ENCODE measurements at places on chromosomes 3 and 15.

- DNase-seq, result no peak
These were observed 43.8 kb downstream of the SLC2A2 start for GRCh38 chr3:170982733-170983132.

DNA sequence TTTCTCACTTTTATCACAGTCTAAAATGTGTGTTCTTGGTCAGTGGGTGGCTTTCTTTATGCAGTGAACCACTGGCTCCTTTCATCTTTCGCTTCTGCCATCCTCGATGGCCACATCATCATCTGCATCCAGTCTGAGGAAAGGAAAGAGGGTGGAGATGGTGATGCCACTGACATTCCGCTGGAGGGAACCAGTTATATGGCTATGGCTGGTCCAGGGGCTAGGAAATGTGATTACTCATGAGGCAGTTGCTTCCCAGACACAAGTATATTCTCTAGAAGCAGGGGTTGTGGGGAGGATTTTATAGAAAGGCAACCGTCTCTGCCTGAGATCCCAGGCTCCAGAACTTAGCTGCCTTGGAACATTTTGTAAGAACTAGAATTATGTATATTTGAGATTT lies 246.7 kb upstream of the AZI2 start:
- DNase-seq, result no peak

GRCh38 chr3:114827495-114827894 lies 319.6 kb downstream of the ZBTB20 start:
- DNase-seq, result peak; percentile 41

DNA sequence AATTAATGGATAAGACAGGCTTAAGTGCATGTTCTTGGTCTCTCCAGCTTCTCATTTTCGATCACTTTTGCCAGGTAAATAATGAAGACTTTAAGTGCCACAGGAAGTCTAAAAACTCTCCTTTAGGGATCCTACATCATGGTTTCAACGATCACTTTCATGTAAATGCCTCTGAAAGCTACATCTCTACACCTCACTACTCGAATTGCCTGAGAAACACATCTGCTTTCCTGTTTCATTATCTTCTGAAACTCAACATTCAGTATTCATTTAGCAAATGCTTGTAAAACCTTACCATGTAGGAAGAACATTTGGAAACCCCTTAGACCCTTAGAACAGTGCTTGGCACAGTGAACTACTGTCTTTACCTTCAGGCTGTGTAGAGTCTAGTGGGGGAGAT lies 16.2 kb downstream of the THAP10 start:
- no peak for DNase-seq

- no peak for DNase-seq
These were observed 38.5 kb upstream of the MELTF start for GRCh38 chr3:197068077-197068476.

- no peak for DNase-seq
These were observed 83.8 kb downstream of the PLOD2 start for GRCh38 chr3:146077181-146077580.

- DNase-seq, result no peak
These were observed 57.9 kb downstream of the ALCAM start for GRCh38 chr3:105424412-105425152.

- no peak for DNase-seq
These were observed 31.6 kb downstream of the FILIP1L start for GRCh38 chr3:100082714-100083113.

DNA sequence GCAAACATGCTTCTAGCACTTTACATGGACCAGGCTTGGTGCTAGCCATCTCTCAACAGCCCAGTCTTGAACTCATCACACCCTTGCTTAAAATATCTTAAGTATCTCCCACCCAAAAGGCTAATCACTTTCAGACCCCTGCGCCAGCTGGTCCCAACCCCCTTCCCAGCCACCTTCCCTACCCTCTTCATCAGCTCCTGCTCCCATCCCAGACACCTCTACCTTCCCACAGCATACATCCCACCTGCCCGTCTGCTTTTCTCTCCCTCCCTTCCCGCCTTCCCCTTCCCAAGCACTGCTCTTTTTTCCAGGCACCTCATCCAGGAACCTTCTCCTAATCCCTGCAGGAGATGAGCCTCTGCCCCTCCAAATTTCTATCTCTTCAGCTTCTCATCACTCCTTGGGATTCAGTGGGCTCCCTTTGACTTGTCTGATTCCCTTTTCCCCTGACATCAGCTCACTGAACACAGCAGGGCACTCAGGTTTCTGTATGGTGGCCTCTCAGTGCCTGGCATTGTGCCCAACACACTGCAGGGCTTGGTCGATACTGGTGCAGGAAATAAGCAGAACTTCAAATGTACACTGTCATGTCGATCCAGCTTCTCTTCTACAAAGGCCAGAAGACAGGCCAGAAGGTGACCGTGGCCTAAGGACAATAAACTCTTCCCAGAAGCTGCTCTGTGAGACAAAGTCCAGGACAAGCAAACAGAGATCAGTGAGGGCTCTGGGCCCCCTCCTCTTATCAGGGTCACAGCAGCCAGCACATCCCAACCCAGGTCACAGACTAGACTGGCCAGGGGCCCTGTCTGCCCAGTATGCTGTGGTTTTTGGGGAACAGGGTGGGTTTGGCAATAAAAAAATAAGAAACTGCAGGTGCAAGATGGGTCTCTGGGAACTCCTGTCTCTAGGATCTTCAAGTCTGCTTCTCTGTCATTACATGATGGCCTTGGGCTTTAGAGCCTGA lies 2.2 kb upstream of the ITIH1 start:
- DNase-seq, result no peak

DNA sequence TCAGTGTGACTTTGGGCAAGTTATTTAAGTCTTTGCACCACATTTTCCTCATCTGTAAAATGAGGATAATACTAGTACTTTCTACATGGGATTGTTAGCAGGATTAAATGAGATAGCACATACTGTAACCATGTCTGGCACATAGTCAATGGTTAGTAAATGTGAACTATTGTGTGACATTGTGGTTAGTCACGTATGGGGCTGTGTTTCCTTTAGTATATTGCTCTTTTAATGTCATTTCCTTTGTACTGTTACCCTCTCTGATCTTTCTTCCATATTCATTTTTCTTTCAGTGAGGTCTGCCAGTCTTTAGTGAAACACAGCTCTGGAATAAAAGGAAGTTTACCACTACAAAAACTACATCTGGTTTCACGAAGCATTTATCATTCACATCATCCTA lies 21.4 kb downstream of the OPA1 start:
- peak; percentile 21 for DNase-seq

DNA sequence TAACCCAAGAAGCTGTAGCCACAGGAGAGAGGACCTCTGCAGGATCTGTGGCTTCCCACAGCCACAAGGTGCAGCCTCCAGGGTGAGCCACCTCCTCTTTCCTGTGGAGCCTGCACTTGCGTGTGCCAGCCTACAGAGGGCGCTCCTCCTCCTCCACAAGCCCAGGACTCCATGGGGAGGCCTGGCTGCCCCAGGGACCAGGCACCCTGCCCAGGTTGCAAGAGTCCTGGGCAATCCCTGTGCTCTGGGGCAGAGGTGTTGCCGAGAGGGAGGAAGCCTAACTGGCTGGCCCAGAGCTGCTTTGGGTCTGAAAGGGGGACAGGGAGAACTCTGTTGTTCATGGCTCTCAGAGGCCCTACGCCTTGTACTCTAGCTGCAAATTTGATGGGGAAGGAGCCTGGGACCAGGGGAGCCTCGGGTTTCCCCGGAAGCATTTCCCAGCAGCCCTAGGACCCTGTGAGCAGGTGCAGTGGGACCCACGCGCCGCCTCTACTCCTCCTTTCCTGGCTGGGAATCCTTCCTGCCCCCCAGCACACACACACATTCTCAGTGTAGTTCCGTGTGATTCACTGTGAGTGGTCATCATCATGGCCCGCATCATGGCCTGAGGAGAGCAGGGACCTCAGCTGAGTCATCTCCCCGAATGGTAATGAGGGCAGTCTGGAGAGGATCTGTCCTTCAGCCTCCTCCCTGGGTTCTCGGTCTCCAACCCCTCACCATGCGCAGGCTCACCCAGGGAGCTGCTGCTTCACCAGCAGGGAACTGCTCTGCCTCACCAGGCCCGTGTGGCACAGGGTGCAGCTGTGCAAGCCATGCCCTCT lies 24.3 kb downstream of the TBC1D21 start:
- DNase-seq, result peak; percentile 79

GRCh38 chr15:52794665-52795463 lies 4.7 kb upstream of the ONECUT1 start:
- DNase-seq, result no peak

DNA sequence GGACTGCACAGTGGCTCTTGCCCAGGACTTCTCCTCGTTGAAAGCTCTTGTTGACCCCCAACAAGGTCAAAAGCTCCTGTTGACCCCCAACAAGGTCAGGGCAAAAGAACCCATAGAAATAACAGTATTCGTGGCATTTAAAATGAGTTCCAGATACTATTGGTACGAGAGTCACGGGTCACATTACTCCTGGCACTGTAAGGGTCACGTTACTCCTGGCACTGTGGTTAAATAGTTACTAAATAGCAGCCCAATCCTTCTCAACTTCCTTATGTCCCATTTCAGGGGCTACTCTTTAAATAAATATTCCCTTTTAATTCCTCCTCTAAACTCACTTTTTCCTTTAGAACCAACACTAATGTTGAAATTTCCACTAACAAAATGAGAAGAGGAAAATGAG lies 18.2 kb upstream of the ADCY5 start:
- no peak for DNase-seq

- DNase-seq, result no peak
These were observed 2.3 kb upstream of the EIF2AK4 start for GRCh38 chr15:39931615-39932014.

DNA sequence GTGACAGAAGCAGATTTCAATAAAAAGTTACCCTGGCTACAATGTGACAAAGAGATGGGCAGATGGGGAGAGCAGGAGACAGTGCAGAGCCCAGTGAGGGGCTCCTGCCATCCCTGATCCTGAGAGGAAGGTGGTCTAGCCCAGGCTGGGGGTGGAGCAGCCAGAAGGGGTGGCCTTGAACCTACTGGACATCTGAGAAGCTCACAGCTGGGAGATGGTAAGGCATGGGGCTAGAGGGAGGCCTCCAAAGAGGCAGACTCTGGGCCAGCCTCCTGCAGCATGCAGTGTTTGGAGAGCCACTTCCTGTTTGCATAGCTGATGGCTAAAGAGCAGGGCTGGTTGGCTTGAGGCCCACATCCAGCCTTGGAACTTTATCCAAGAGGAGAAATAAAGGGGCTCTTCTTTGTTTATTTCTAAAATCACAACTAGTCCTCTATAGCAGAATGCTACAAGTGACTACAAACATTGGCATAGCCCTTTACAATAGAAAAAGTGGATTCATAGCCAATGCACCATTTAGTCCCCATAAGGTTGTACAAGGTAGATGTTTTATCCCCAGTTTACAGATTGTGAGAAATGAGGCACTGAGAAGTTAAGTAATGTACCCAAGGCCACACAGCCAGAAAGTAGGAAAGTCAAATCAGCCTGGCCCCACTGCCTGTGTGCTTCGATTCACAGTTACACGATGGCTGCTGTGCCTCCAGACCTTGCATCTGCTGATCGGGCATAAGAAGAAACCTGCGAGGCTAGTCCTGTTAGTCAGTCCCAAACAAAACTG lies 4.6 kb downstream of the EFCC1 start:
- DNase-seq, result no peak

DNA sequence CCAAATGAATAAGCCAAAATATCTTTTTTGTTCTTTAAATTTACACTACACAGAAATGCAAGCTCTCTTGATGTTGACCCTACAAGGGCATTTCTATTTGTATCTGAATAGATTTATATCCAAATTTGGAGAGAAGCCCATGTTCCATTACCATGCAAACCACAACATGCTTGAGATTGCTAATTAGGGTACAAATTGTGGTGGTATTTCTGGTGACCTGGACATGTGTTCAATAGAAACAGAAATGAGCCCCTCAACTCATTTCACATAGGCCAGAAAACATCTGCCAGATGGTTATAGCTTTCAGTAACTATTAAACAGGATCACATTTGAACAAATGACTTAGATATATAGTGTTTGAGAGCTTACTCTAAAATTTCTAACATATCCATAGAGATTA lies 23.5 kb upstream of the PLSCR5 start:
- no peak for DNase-seq

GRCh38 chr3:145457825-145458552 lies 703.0 kb downstream of the PLOD2 start:
- no peak for DNase-seq

GRCh38 chr3:16824081-16824696 lies 60.6 kb upstream of the PLCL2 start:
- peak; percentile 62 for DNase-seq
